ENCODE measurements at places on chromosomes 2 and 18.

GRCh38 chr2:238879621-238880377, 31.9 kb downstream of the TWIST2 start:
- no peak for DNase-seq

DNA sequence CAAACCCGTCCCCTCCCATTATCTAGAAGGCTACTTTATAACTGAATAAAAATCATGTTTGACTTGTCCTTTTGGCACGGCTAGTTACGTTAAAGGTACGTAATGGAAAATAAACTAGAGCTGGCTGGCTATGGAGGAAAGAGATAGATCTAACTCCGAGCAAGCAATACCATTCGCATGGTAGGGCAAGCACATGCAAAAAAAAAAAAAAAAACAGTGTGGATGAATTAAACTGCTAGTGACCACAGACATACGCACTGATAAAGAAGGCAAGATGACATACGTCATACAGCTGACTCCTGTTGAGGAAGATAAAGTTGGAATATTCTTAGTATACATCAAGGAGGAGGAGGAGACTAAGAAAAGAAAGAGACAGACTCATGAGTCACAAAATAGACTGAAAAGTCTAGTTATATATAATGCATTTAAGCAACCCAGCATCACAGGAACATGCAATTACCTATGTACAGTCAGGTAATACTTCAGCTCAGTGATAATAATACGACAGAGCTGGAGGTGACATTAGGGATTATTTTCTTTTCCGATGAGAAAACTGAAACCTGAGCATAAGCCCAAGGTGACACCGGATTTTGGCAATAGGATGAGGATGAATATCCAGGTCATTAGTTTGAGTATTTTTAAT, 37.9 kb upstream of the NARS1 start:
- DNase-seq: no peak

DNA sequence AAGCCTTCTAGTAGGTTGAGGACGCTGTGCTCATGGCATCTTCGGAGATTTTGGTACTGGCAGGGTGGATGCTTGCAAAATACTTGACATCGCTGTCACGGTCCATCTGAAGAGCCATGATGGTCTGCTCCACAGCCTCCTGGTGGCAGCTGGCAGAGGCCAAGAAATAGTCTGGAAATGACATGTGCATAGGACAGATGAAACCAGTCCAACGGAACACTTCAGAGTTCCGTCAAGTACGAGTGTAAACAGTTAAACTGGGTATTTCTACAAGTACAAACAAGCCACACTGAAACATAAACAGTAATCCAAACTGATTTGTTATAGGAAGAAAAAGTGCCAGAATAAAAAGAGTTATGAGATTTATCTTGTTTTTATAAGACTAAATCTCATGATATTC, 66.6 kb downstream of the PPP4R1 start:
- DNase-seq: no peak

DNA sequence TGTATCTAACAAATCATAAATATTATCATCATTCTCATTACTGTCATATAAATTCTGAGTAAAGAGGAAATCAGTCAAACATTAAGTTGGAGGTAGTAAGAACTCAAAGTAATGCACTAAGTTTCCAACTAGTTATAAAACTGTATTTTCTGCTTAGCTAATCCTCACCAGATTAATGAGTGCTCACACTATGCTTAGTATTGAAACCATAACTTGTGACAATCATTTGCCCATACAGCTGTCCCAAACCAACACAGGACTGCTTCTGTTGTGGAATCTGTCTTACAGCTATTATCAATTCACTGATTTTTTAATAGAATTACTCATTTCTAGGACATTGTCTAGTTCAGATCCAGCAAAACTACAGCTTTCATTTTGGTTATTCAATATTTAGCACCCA, 41.5 kb upstream of the TANK start:
- no peak for DNase-seq

DNA sequence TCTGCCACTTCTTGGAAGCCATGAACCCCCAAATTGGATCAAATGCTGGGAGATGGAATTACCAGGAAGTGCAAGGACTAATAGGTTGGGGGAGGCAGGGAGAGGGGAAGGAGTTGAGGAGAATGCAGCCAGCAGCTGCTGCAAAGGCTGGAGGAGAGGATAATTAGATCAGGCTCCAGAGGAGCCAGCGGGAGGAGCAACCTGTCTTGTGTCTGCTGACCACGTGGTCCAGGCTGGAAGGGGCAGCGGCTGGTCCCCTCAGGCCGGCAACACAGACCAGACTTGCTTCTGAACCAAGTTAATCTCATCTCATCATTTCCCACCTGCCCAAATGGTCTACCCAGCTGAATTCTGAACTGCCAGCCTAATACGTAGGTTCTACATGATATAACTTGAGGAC, 68.3 kb downstream of the MRO start:
- no peak for DNase-seq

GRCh38 chr2:20650877-20651730, at the start of gene HS1BP3:
Gene HS1BP3 (minus strand): TSS chr2:20651098. CDS start chr2:20651063, 35 bp downstream.
- DNase-seq: peak; percentile 76
